NCI-H1694 treated with DMSO at 0.1 percent for 48 hours (cell line): ENCODE measurements at places on chromosomes 7 and 10.

DNA sequence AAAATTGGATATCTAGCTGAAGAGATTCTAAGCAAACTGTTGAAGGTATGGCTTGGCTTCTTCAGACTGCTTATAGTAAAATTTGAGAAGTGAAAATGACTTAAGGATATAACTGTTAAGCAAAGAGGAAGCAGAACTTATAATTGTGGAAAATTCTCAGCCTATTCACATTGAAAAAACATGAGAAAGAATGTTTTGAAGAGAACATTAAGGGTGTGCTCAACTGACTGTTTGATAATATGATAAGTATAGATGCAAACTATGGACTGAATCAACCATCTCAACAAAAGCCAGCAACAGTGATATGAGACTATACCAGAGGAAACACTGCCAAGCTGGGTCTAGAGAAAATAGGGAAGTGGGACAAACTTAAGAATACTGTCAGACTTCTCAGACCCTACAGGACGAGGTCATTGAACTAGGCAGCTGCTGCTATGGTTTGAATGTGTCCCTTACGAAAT is 133.1 kb upstream of the PPP1R3A start:
- DNase-seq: no peak

- no peak for DNase-seq
Observed at GRCh38 chr10:28177944-28178637, 124.8 kb downstream of the MPP7 start.

DNA sequence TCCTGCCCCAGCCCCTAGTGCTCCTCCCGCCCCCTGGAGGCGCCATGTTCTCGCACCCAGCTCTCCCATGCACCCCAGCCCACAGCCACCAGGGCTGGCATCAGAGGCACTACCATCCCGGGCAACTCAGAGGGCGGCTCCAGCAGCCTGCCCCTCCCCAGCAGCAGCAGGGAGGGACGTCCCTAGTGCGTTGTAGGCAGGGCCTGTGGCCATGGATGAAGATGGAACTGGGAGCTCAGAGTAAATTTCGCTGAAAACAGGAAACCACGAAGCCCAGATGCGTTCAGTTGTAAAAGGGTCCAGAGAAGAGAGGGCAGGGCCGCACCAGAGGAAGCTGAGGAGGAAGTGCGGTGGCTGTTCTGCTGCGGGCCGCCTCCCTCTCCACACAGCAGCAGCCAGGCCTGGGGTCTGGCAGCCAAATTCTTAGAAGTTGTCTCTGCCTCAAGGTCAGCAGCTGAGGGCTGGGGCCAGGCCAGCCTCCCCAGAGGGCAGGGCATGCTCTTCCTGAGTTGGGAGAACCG is 24.6 kb downstream of the VSIR start:
- no peak for DNase-seq

GRCh38 chr7:71770269-71770907 is 638.4 kb downstream of the GALNT17 start:
- DNase-seq: no peak

DNA sequence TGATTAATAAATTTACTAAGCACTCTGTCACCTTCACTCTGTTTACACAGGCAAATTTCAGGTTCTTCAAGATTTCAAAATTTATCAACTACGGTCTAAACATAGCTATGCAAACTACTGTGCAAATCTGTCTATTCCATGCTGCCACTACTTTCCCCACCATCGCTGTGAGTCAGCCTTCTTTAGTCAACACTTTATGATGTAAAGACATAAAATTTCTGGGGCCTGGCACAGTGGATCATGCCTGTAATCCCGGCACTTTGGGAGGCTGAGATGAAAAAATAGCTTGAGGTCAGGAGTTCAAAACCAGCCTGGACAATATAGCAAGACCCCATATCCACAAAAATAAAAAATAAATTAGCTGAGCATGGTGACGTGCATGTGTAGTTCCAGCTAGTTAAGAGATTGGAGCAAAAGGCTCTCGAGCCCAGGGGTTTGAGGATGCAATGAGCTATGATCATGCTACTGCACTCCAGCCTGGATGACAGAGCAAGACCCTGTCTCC is 42.6 kb downstream of the CNOT4 start:
- DNase-seq: no peak

DNA sequence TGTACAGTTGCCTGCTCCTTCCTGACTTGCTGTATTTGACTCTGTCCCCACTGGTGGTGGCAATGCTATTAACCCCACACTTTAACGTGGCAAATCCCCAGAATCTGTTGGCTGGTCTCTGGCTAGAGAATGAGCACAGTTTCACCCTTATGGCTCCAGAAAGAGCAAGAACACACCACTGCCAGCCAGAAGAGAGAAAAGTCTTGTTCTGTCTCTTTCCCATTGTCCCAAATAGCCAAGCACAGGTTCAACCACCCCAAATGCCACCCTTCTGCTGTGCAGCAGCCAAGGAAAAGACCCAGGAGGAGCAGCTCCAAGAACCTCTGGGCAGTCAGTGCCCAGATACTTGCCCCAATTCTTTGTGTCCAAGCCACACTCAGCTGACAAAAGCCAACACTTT is 11.3 kb downstream of the SLC16A9 start:
- no peak for DNase-seq

DNA sequence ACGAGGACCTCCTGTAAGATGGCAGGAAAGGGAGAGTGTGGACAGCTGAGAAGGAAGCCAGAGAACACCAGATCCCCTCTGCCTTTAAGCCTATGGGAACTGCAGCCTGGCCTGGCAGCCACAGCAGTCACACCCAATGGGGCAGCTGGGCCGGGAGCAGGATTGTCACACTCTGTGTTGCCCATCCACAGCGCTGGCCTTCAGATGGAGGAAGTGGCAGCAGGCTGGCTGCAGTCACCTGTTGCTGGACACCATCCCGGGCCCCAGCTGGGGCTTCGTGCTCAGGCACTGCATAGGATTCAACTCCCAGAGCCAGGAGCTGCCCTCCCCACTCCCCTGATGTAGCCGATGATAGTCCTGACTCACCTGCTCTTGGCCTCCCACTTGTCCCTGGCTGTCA is 114.4 kb downstream of the COL13A1 start:
- DNase-seq: no peak

GRCh38 chr10:4450981-4451908 is 374.8 kb upstream of the AKR1E2 start:
- DNase-seq: no peak

DNA sequence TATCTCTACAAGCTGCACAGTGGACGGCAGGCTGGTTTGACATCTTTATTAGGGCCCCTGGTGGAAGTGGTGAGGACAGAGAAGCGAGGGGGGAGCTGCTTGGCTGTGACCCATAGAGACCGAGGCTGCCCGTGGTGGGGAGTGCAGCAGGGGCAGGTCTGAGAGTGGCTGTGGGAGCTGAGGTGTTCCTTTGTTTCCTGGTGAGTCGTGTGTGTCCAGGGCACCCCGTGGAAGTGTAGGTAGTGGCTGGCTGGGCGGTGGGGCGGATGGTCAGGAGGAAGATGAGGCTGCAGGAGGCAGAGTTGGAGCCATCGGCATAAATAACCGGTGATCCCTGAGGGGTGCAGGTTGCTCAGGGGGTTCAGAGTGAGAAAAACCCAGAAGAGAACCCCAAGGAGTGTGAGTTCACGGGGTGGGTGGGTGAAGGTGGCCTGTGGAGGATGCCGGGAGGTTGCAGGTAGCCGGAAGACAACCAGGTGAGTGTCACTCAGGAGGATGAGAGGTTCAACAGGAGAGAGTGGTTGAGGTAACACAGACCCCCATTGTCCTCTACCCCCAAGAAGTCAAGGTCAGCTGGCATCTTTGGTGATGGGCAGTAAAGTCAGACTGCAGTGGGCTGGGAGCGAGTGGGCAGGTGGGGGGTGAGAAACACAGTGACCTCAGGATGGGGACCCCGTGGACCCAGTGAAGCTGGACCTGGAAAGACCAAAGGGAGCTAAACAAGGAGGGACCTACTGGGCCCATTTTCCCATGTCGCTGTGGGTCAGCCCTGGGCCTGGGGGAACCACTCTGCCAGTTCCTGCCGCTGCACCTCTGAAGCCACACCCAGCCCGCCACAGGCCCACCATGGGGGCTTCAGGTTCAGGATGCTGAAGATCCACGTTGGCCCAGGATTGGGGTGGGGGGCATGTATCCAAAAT is 7.8 kb downstream of the ATP6V0E2 start:
- DNase-seq: no peak
